ENCODE measurements at places on chromosomes 3 and 15.
A peak's percentile ranks its signal among the peaks of the same experiment; 100 is the strongest.

DNA sequence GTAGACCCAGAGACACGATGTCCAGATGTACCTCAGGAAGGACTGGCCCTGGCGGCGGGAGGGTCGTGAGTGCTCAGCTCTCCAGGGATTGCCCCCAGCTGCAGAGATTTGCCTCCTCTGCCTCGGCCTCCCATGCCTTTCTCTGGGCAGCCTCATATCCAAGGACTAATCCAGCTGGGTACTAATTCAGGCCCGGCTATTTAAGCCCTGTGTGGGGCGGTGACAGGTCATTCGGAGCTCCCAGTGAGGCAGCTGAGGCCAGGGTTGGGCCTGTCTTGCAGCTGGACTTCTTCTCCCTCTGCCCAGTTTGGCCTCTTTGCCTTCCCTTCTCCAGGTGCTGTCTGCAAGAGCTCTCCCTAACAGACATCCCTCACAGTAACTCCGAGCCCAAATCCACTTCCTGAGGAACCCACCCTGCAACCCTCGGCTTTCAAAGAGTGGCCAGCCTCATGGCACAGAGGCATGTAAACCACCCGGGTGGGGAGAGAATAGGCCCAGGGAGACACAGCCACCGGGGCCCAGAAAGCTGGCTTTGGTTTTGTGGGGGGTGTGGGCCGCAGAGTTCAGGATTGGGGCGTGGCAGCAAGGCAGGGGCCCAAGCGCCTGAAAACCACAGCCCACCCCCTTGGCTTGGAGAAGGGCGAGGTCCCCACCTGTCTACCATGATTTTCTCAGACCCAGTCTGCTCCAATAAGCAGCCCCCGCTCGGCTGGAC, 85.8 kb downstream of the PPCDC start:
- H3K4me3 ChIP-seq, result no peak overlapping the region
- no peaks in the 10 kb centered on the region for H3K27me3 ChIP-seq
- H3K36me3 ChIP-seq, result no peaks in the 10 kb centered on the region
- H3K4me1 ChIP-seq, result peaks cover 7% of the 10 kb centered on the region

DNA sequence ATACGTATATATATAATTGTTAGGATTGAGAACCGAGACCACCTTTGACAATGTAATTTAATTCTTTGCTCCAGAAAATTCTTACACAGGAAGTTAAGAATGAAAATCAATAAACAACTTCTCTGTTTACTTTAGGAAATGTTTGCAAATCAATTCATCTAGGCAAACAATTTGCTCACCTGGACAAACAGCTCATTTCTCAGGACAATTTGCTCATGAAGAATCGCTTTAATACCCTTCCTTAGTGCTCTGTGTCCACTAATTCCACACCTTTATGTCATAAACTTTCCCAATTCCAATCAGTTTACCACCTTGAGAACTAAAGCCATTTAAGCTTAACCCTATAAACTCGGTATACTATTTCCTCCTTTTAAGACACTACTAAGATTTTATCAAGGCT, 292.2 kb downstream of the BCHE start:
- H3K27ac ChIP-seq, result no peak overlapping the region
- no peak overlapping the region for H3K4me3 ChIP-seq
- H3K36me3 ChIP-seq, result no peaks in the 10 kb centered on the region
- no peak for DNase-seq

- peaks cover 13% of the 10 kb centered on the region for H3K4me1 ChIP-seq
- peak within 1 kb of the TSS; percentile 50 for H3K27ac ChIP-seq
- peaks cover 27% of the 10 kb centered on the region for H3K27me3 ChIP-seq
- H3K36me3 ChIP-seq, result peaks cover 10% of the 10 kb centered on the region
Measured at GRCh38 chr15:82045892-82046665, at the start of gene MEX3B. MEX3B (minus strand) TSS chr15:82046018; CDS start chr15:82045705, 313 bp downstream.

- DNase-seq, result no peak
- H3K27ac ChIP-seq, result no peak overlapping the region
- no peaks in the 10 kb centered on the region for H3K36me3 ChIP-seq
Measured at GRCh38 chr3:39762537-39763070, 46.8 kb upstream of the MYRIP start.
